ENCODE measurements at places on chromosomes 4 and X. TPM values are rescaled to one million over a fixed set of nuclear protein-coding genes. Genes with fewer than 3 reads are reported as not detected.

The HSFX2 gene
- total RNA-seq: 0.27 TPM

The PABPC1L2B gene
- not detected for total RNA-seq

The ZMAT1 gene
- not detected for total RNA-seq

The MAPK10 gene
- 0.43 TPM for total RNA-seq

The NR3C2 gene
- total RNA-seq: not detected

The PGAM4 gene
- not detected for total RNA-seq

The ALPK1 gene
- 1.9 TPM for total RNA-seq

The BEND2 gene
- total RNA-seq: not detected

Data from A549 treated with Mapracorat at 1 μM for 4 hours (cell line).